Posterior cingulate gyrus (tissue), 11 donors: ENCODE measurements at places on chromosomes 3 and 15.

GRCh38 chr15:59532770-59533379 is 78.7 kb upstream of the GCNT3 start:
- no peak for DNase-seq

GRCh38 chr3:62100282-62100989 is 272.9 kb downstream of the FEZF2 start:
- no peak for DNase-seq

GRCh38 chr3:149640976-149641728 is 16.7 kb downstream of the WWTR1 start:
- no peak for DNase-seq

DNA sequence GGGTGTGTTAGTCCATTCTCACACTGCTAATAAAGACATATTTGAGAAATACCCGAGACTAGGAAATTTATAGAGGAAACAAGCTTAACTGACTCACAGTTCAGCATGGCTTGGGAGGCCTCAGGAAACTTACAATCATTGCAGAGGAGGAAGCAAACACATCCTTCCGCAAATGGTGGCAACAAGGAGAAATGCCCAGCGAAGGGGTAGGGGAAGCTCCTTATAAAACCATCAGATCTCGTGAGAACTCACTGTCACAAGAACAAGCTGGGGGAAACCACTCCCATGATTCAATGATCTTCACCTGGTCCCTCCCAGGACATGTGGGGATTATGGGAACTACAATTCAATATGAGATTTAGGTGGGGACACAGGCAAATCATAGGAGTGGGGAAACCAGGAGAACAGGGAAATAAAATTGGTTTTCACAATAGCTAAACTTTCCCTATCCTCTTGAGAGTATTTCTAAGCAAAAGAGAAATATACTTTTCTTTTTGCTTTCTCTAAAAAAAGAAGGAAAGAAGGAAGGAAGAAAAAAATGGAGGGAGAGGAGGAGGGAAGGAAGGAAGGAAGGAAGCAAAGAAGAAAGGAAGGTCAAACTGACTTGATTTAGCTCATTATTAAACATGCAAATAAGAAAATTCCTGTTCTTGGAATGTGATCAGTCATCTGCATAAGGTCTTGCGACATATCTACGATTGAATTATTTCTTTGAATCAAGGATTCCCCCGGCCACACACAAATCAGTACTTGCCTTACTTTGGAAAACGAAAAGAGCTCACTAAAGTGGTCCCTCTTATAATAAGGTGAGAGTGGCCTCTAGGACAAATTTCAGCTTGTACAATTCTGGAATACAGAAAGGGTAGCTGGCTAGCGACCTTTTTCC is 75.2 kb downstream of the LIPC start:
- no peak for DNase-seq

- no peak for DNase-seq
Measured at GRCh38 chr3:11835028-11835639, 11.6 kb downstream of the TAMM41 start.

GRCh38 chr15:63522225-63522578 is 17.8 kb downstream of the USP3 start:
- no peak for DNase-seq

GRCh38 chr3:23157331-23157730 is 45.8 kb upstream of the UBE2E2 start:
- DNase-seq, result no peak

GRCh38 chr3:170714122-170714521 is 128.2 kb upstream of the SLC7A14 start:
- no peak for DNase-seq

DNA sequence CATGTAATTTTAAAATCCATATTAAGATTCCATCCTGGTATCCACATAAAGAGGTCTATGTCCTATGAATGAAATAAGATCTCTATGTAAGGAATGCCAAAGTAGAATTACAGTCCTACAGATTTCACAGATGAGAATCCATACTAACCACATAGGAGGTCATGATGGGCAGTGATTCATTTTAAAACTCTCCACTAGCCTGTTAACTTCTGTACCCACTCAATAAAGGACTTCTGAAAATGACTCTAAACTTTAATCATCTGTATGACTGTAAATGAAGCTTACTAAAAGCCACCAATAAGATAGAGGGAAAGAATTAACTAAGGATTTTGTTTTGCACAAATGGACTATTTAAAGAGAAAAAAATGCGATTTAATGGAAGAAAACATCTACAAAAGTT is 28.7 kb downstream of the MORC1 start:
- no peak for DNase-seq

DNA sequence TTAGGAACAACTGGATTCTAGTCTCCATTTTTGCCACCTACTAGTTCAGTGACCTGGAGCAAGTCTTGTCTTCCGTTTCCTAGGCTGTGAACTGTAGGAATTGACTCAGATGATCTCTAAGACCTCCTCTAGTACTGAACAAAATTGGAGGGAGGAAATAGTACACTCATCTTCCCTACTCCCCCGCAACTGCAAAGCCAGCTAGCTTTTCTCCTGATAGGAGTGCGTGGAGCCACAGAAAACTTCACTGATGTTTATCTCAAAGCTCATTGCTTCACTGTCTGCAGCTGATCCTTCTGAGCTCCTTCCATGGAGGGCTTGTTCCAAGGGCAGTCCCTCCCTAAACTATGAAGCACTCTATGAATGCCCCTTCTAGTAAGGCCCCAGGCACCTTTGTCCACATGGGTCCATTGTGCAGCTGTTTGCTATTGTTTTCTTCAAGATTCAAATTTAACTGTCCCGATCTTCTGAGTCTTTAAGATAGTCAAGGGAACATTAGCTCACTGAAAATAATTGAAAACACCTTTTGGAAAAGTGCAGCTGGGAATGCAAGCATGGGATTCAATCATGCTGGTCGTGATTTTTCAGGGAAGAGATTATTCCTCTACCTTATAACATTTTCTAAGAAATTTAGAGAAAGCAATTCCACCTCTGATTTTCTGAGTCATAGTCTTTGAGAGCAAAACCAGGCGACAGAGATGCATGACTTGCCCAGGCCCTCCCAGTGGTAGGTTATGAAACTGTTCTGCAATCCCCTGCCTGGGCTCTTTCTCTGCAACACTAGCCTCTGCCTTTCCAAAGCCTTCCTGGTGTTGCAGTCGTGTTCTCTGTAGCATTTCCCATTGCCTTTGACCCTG is 24.3 kb downstream of the FILIP1L start:
- DNase-seq, result no peak

- no peak for DNase-seq
Measured at GRCh38 chr15:45943240-45943639, 308.4 kb downstream of the SQOR start.

- DNase-seq, result no peak
Measured at GRCh38 chr15:76234337-76234889, 76.9 kb downstream of the ETFA start.

DNA sequence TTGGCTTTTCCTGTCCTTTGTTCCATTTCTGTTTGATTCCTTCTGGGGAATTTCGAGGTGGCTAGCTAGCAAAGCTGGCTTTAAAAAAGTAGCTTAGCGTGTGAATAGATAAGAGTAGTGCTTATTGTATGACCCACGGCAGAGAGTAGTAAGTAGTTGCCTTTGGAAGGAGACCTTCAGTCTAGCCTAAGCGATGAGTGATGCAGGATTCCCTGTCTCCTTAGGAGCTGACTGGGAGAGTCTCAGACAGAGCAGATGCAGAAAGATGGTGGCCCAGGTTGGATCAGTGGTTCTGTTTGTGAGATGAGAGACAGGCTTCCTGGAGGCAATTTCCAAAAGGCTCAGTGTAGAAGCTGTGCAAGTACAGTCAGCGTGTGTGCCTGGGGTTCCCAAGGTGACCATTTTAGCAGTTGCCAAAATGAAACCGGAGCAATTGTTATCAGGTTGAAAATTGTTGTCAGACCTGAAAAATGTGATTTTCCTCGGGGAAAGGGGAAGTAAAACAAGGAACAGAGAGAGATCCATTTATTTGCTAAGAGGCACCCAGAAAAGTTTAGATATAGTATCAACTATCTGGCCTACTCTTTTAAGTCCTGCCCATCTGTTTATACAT is 681 bp upstream of the IL5RA start:
- no peak for DNase-seq

DNA sequence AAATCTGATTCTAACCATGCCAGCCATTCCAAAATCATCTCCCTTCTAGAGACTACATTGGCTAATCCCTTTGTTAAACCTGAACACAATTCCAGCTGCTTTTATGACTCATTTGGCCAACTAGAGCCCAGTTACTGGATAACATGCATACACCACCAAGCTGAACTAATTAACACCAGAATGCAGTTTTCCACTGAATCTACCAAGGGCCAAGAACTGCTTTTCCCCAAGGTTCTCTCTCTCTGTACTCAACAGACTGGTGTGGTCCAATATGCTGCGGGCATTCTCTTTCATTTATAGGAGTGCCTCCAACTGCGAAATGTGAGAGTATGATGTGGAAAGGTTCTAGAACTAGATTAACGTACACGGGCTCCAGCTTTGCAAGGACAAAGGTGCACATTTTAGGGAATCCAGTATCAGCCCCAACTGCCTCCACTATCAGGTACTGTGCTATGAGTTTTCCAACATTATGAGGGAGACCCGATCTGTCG is 1.5 kb downstream of the CHSY1 start:
- DNase-seq, result no peak
